ENCODE measurements at places on chromosomes 4 and X.

- no peak for DNase-seq
Measured at GRCh38 chrX:110734894-110735541, 60.6 kb downstream of the CHRDL1 start.

GRCh38 chrX:100606753-100607152 is 22.0 kb downstream of the TNMD start:
- no peak for DNase-seq

- peak; percentile 12 for DNase-seq
Measured at GRCh38 chr4:90842960-90843359, 715.8 kb downstream of the CCSER1 start.

GRCh38 chrX:66676413-66676812 is 37.5 kb upstream of the EDA2R start:
- DNase-seq, result no peak

DNA sequence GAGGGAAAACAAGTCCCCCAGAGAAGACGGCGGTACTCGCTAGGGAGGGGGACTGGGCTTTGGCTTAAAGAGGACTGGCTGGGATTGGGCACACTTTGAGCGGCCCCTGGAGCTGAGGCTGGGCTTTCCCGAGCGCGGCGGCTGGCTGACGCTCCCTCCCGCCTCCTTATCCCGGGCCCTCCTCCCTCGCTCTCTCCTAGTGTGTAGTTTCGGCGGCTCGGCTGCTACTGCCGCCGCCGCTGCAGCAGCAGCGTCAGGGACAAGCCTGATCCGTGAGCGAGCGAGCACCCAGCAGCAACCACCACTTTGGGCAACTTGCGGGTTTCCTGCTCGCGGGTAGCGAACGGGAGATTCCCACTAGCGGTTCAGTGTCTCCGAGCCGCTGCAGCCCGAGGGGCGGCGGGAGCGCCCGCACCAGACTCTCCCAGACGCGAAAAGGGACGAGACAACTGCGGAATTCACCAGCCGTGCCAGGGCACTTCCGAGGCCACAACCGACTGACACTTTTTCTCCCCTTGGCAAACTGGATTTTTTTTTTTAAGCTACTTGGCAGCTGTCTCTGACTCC is 632 bp upstream of the PCDH7 start:
- peak; percentile 18 for DNase-seq

- no peak for DNase-seq
Measured at GRCh38 chrX:154775419-154776349, 13.0 kb downstream of the DKC1 start.

DNA sequence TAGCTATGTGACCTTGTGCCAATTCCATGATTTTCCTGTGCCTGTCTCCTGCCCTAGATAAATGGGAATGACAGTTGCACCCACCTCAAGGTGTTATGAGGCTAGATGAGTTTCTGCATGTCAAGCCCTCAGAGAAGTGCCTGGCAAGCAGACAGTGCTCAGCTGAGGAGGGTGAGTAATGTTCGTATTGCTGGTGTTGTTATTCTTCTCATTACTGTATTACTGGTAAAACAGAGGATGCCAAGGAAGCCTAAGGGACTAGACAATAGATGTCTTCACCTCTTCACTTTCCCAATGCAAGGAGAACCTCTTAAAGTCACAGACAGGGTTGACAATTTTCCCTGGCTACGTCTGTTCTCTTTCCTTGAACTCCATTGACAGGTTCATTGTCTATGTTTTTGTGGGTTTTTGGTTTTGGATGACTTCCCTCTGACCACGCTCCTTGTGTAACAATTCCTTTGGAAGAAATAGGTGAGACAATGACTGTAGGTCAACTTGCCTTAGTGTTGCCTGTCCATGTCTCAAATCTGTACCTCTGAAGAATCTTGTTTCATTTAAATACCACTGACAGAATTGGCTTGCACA is 19.2 kb downstream of the ETDC start:
- no peak for DNase-seq

DNA sequence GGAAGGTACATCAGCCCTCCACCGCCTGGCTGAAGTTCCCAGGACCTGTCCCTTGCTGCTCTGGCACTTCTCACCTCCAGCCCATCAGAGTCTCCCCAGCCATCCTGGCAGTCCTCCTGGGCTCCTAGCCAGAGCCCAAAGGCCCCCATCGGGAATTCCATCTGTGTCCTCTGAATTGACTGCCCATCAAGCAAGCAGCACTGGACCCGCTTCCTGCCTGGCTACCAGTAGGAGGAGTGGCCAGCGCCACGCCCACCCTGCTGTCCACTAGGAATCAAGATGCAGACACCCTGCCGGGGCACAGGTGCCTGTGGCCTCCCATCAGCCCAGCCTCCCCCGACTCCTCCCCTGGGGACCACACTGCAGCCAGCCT is 47.2 kb downstream of the C4orf50 start:
- no peak for DNase-seq

GRCh38 chr4:101355246-101355645 is 7.9 kb upstream of the PPP3CA start:
- DNase-seq, result peak; percentile 41

- no peak for DNase-seq
Measured at GRCh38 chr4:123250843-123251242, 145.8 kb upstream of the SPRY1 start.

- no peak for DNase-seq
Measured at GRCh38 chrX:39519030-39519488, 578.7 kb downstream of the BCOR start.

Measured in GM10248 (cell line).